ENCODE measurements at places on chromosomes 12 and 14. TPM values are rescaled to one million over a fixed set of nuclear protein-coding genes. Genes with fewer than 3 reads are reported as not detected.
A peak's percentile ranks its signal among the peaks of the same experiment; 100 is the strongest.

The SYCP3 gene
- 0.74 TPM for polyA plus RNA-seq

The ALDH1L2 gene
- not detected for polyA plus RNA-seq

The NUDT14 gene
- polyA plus RNA-seq = 7.0 TPM

The FGF6 gene
- polyA plus RNA-seq = not detected

The AQP2 gene
- polyA plus RNA-seq = not detected

The FAM90A1 gene
- not detected for polyA plus RNA-seq

The RHNO1 gene
- 51.9 TPM for polyA plus RNA-seq

The ZNF410 gene
- polyA plus RNA-seq = 56.3 TPM

The TEX52 gene
- polyA plus RNA-seq = not detected

The GPR84 gene
- polyA plus RNA-seq = not detected

The DLK1 gene
- polyA plus RNA-seq = not detected

The PPP4R4 gene
- polyA plus RNA-seq = not detected

DNA sequence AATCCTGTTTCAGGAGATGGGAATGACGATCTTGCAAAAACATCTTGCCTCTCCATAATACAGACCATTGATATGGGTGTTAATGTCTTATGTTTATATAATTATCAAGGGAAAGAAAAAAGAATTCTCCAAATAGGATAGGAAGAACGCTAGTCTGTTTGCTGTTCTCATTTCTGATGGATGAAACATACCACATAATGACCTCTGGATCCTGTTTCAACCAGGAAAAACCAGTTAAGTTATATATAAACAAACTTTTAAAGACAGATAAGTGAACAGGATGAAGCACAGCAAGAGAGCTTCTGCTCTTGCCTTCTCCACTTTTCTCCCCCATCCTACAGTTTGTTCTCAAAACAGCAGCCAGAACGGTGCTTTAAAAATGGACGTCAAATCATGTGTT lies 27.8 kb downstream of the COQ6 start:
- DNase-seq = no peak

DNA sequence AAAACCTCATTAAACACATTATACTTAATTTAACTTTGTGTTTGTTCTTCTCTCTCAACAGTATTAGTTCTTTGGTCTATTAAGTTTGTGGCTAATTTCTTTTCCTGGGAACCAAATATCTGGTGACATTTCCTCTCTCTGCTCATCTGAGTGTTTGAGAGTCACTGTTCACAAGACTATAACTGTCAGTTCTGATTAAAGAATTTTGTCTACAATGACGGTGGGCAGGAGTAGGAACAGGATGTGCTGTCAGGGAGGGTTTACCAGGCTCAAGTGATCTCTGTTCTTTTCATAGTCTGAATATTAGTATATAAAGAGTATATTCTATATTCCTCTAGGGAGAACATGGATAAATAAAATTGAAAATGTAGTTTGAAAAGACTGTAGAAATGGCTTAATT lies 92.9 kb downstream of the ALG10B start:
- DNase-seq = no peak

DNA sequence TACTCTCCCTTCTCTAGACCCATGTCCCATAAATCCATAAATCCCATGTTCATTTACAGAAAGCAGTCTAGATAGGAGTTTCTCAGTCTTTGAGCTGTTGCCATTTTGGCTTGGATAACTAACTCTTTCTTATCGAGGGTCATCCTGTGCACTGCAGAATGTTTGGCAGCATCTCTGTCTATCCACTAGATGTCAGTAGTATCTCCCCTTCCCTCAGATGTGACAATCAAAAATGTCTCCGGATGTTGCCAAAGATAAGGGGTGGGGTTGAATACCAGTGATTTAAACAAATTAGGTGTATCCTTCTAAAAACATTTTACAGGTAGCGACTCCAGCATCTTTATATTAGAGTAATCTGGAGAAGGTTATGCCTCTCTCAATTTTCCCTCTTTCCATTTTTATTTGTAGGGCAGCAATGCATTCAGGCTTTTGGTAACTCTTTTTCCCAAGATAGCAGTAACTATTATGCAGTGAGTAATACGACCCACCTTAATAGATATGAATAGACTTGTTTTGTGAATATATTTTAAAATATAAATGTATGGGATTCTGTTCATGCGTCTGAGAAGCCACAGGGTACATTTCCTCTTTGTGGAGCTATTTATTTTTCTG lies 100.7 kb downstream of the LRRK2 start:
- DNase-seq = no peak

DNA sequence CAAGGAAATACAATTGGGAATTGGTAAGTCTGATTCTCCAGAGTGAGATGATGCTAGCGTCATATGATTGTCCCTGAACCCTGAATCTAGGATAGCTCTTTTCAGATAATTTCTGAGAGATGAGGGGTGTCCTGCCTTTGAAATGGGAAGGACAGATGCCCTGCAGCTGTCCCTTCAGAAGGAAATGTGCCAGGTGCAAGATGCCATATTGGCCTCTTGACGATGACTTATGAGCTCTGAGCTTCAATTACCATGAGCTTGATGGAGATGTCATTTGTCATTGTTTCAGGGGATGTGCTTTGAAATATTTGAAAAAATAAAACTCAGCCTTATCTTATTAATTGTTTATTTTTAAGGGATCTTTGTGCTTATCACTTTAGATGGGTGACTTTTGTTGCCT lies 185.1 kb downstream of the DACT1 start:
- no peak for DNase-seq

- no peak for DNase-seq
Measured at GRCh38 chr14:22588526-22589095, 413 bp downstream of the DAD1 start.

DNA sequence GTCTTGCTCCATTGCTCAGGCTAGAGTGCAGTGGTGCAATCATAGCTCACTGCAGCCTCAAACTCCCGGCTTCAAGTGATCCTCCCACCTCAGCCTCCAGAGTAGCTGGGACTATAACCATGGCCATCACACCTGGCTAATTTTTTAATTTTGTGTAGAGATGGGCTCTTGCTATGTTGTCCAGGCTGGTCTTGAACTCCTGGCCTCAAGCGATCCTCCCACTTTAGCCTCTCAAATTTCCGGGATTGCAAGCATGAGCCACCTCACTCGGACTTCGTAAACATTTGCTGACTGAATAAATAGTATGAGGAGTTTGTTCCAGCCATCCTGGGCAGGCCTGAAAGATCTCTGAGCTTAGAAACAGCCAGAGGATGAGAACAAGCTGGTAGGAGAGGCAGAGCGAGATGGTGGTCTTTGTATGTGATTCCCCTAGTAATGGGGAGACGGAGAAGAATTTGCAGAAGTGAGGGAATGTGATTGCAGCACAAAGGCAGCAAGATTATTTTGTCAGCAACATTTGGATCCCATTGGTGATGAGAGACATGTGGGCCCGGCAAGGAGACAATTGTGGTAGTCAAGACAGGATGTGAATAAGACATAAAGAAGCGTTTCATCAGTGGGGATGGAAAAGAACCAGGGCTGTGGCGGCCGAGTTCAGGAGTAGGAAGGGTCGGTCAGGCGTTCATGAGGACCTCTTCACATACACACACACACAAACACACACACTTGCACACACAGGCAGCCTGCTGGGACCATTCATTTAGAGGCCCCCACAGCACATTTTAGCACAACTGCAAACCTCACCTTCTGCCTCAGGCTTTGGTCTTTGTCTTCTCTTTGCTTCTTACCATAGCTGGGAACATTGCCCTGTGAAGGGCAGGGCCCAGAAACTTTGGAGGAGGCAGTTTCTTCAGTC lies 155.5 kb downstream of the ZFP36L1 start:
- no peak for DNase-seq

GRCh38 chr12:120119271-120119973 lies 2.9 kb upstream of the RAB35 start:
- DNase-seq = no peak

- DNase-seq = no peak
Measured at GRCh38 chr14:39154594-39155189, 15.4 kb downstream of the TRAPPC6B start.

DNA sequence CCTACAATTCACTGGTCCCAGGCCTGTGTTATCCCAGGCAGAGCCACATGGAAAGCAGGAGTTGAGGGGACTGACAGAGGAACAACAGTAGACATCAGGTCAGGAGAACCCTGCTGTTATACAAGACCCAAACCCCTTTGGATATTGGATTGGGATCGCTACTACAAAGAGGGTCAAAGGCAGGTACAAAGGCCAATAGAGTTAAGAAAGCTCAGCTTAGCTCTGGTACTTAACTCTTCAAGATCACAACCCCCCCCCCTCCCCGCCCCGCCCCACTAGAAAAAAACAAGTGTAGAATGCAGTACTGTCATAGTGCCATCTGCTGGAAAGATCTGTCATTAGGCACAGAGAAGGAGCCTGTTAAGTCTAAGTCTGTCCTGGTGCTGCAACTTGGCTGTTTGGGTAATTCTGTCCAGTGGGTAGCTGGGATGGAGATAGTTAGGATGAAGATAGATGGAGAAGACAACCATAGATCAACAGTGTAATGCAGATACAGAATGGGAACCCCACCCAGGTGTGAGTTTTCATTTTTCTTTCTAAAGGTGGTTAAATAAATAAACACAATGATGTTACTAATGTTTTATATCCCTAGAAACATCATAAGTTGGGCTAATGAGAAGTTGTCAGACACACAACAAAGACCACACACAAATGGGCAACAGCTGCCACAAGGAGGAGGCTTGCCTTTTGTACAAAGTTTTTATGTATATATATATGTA lies 17.2 kb downstream of the REM2 start:
- DNase-seq = peak; percentile 47

DNA sequence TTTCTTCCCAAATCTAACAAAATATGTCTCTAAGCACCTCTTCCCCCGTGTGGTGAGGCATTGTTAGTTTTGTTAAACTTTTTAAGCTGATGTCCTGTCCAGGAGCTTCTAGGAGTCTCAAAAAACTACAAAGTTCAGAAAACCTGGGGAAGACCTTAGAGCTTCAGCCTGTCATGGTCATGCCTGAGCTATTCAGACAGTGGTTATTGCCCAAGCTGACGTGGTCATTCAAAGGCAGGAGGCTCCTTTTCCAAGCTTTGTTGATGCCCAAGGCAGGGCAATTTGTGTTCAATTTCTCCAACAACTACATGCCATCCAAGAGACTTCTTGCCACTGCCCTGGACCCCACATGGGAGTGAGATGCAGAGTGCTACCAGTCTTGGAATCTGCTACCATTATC lies 5.8 kb upstream of the LYZ start:
- no peak for DNase-seq

DNA sequence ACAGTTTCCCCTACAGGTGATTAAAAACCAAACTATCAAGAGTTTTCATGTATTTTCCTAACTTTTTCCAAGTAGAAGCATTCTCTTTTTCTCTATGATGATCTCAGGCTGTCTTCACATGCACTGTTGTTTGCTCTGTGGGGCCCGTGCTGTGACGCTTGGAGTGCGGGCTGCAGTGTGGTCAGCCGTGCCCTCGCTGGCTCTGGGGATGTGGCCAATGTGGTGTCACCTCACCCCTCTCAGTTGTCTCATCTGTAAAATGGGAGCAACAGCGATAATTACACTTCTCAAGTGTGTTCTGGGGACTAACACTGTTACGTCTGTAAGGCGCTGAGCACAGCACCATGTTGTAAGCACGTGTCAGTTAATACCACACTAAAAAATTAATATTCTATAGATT lies 28.6 kb downstream of the DDX51 start:
- no peak for DNase-seq

GRCh38 chr12:117994551-117995438 lies 21.7 kb upstream of the RFC5 start:
- DNase-seq = no peak

DNA sequence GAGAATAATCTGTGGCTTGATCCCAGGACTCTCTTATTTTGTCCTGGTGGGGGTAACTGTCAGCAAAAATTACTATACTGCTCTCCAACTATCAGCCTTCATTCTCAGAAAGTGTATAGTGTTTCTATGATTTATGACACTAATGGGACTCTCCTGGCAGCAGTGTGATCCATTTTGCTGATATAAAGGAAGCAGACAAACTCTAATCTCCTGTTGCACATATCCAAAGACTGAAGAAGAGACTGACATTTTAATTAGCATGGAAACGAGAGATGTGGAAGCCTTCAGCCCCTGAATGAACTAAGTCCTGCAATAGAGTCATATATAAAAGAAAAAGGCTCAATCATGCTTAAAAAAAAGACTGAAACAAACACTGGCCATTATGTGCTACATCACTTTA lies 127.8 kb upstream of the SSTR1 start:
- no peak for DNase-seq

- no peak for DNase-seq
Measured at GRCh38 chr12:115273456-115273855, 589.5 kb upstream of the TBX3 start.

DNA sequence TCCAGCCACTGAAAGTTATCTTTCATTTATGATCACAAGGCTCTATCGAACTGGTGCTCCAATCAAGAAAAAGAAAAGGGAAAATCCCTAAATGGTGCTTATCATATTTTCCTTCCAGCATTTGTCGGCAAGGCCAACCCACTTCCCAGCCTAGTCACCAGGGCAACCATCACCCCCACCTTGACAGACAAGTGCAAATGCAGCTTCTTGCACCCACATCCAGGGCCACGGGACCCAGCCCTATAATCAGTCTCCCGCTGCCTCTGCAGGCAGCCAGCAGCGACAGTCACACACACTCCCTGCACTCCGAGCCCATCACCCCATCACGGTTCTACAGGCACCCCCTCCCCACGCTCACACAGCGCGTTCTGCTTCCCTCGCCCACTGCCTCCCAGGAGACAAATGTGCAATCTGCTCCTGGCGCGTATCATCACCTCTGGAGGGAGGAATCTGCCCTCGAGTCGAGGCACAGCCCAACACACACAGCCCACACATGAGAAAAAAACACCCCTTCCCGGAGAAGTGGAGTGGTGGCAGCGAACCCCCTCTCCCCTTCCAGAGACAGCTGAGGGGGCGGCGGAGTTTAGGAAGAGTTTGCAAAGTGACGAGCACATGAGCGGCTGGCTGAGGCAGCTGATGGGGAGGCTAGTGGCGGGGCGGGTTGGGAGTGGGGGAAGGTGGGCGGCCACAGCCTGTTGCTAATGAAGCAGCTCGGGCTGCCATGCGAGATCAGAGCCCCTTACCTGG lies 9.3 kb upstream of the PPP4R4 start:
- DNase-seq = no peak

DNA sequence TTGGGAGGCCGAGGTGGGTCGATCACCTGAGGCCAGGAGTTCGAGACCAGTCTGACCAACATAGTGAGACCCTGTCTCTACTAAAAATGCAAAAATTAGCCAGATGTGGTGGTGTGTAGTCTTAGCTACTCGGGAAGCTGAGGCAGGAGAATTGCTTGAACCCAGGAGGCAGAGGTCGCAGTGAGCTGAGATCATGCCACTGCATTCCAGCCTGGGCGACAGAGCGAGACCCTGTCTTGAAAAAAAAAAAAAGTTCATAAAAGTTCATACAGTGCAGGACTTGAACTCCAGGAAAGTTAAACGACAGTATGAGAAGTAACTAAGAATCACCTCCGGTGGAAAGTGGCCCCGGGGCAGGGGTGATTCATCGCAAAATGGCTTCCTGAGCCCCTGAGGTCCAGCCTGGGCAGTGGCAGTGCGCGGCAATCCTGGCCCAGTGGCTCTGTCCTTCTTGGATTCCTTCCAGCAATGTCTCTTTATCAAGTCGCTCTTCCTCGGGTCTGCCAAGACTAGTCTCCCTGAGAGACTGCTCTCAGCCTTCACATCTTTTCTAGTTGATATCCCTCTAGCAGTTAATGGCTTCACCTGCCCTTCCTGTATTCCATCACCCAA lies 16.7 kb upstream of the MAP1LC3B2 start:
- DNase-seq = no peak

GRCh38 chr12:27498149-27498548 lies 25.9 kb upstream of the PPFIBP1 start:
- no peak for DNase-seq

GRCh38 chr14:96783915-96784224 lies 13.3 kb upstream of the VRK1 start:
- no peak for DNase-seq

- DNase-seq = no peak
Measured at GRCh38 chr14:69037790-69038454, 58.8 kb upstream of the ACTN1 start.

All from naive B cell (primary cell).